ENCODE measurements at places on chromosomes 2 and 18.

DNA sequence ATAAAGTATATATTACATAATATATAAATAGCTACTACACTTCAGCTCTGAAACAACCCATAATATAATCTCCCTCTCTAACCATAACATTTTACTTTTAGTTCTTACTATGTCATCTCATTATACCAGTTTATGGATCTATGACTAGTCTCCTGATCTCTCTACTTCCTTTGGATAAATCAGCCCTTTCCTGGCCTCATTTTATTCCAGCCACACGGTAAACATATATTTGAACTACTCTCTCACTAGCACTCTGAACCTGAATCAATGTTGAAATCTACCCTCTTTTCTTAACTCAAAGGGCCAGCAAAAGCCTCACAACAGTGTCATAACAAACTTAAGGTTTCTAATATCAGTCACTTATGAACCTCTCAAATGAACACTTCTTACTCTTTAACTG lies 62.6 kb downstream of the BAZ2B start:
- DNase-seq = no peak

- no peak for DNase-seq
These were observed 84.6 kb downstream of the FAM210A start for GRCh38 chr18:13641551-13642439.

GRCh38 chr2:75614162-75614651 lies 32.4 kb upstream of the MRPL19 start:
- DNase-seq = no peak

DNA sequence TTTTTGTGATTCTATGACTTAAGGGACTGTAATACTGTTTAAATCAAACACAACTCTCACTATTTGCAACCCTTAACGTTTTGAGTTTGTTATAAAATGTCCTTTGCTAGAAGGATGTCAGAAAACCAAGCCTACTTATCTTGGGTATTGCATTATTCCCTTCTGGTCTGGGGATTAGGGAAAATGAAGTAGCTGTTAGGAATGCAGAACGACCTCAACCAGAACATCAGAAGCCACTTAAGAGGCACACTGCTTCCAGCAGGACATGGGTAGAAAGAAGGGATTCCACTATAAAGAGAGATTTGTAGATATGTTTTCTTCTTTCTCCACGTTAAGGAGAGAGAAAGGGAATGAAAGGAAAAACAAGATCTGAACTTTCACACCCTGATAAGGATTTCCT lies 101.2 kb downstream of the SETBP1 start:
- no peak for DNase-seq

DNA sequence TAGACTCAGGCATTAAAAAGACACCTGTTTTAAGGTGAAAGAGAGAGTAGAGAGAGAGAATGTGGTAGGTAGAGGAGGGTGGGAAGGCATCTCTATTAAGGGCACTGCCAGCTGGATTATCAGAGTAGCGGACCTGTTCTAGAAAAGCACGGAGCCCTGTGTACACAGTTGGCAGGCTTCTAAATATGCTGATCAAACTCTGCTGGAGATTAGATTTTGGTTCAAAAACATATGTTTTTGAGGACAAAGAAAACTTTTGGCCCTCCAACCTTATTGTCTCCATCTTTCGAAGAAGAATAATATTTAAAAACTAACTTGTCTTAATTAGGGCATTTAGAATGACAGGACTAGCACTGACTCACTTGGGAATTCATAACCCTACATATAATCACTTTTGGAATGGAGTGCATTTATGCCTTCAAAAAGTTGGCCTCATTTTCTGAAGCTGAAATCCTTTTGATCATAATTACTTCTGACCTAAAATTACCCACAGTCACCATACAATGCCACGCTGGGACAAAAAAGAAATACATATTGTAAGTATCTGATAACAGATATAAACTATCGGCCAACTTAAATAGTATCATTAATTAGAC lies 254.6 kb downstream of the MEIS1 start:
- no peak for DNase-seq

- DNase-seq = peak; percentile 55
These were observed 21.9 kb upstream of the RNF149 start for GRCh38 chr2:101330253-101330933.

All from CD4-positive, alpha-beta memory T cell (primary cell).